Suppressor macrophage (primary cell): ENCODE measurements at places on chromosomes 3 and 15.
A peak's percentile ranks its signal among the peaks of the same experiment; 100 is the strongest.

GRCh38 chr15:91966194-91966552 lies 112.7 kb downstream of the SLCO3A1 start:
- DNase-seq = no peak

- peak; percentile 91 for DNase-seq
These were observed 2.3 kb downstream of the XYLB start for GRCh38 chr3:38348903-38349302.

GRCh38 chr3:41955192-41955591 lies 6.7 kb downstream of the ULK4 start:
- DNase-seq = no peak

DNA sequence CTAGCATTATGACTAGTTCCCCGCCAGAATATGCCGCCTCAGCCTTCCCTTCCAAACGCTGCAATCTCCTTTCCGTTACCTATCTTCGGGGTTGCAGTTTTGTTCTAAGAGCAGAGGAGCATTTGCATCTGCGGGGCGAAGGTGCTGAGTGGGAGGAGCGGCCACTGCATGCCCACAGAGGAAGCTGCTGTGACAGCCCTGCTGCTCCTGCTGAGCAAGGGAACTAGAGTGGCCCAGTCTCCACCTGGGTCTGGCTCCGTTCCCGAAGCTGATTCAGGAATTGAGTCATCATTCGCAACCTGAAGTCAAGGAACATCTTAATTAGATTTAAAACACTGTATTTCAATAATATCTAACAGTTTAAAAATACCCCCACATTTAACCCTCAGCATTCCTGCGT lies 98.2 kb upstream of the TJP1 start:
- no peak for DNase-seq

- peak; percentile 71 for DNase-seq
These were observed 24.7 kb upstream of the MCTP2 start for GRCh38 chr15:94206463-94207167.

- DNase-seq = no peak
These were observed 535 bp downstream of the C2CD4B start for GRCh38 chr15:62164396-62165103.

GRCh38 chr3:183306798-183307671 lies 54.0 kb downstream of the B3GNT5 start:
- DNase-seq = peak; percentile 93

DNA sequence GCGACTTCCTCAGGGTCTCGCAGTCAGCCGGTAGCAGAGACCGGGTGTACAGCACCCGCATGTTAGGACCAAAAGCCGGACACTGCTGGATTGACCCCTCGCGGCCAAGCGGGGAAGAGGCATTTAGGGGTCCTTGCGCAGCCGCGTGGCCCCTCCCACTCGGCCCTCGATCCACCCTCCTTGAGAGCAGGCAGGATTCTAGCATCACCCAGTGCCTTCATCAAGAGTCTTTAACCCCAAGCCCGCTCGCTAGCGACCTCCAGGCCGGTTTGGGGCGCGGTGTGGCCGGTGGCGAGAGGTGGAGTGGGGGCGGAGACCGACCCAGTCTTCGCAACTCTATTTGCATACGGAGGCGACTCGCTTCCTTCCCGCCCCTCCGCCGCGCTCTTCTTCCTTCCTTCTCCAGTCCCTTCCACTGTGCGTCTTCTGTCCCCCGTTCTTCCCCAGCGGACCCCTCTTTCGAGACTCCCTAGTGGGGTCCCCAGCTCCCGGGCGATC lies at the start of gene ST6GAL1:
Gene ST6GAL1 (plus strand): TSS at position 384 of the 498 bp plus-strand sequence. CDS start 112,178 bp downstream, outside the sequence.
- peak; percentile 57 for DNase-seq

DNA sequence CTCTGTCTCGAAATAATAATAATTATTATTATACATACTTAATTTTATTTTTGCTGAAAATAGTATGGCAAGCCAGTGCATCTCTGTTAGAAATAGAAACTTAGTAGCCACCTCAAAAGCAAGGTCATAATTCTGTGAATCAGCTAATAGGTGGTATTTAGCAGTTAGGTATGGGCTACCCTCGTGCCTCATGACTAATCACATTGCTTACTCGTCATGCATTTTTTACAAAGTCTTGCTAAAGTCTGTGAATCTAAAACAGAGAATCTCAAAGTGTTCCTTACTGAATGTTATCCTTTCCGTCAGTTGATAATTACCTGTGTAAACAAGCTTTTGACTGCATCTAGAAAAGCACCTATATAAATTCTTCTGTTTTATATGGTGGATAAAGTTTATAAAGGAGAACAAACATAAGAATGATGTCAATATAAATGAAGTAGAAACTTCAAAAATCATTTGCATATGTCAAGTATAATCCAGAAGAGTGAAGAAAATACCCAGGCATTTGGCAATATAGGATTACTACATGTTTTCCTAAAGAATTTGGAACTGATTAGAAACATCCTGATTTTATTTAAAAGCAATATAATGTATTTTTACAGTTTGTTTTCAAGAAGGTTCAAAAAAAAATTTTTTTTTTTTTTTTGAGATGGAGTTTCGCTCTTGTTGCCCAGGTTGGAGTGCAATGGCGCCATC lies 6.2 kb downstream of the PPARG start:
- no peak for DNase-seq

- peak; percentile 68 for DNase-seq
These were observed 129.0 kb downstream of the SERPINI1 start for GRCh38 chr3:167864552-167864874.

DNA sequence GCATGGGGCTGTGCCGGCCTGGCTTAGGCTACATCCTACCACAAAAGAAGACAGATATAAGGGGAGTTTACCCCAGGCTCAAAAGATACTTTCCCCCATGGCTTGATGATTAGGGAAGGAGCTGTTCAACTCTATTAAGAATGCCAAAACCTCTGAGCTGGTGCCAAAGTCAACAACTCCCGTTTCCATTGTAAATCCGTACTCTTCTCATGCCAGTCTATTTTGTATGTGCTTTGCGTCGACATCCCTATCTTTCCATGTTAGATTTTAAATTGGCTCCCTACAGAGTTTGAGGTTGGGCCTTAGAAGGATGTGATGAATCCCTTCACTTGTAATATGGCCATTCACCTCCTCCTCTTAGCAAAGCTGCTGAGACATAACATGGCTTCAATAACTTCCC lies 46.9 kb downstream of the RLBP1 start:
- no peak for DNase-seq

GRCh38 chr15:73756947-73757513 lies 3.9 kb upstream of the INSYN1 start:
- DNase-seq = no peak

GRCh38 chr3:8282541-8283165 lies 219.0 kb upstream of the LMCD1 start:
- DNase-seq = no peak

DNA sequence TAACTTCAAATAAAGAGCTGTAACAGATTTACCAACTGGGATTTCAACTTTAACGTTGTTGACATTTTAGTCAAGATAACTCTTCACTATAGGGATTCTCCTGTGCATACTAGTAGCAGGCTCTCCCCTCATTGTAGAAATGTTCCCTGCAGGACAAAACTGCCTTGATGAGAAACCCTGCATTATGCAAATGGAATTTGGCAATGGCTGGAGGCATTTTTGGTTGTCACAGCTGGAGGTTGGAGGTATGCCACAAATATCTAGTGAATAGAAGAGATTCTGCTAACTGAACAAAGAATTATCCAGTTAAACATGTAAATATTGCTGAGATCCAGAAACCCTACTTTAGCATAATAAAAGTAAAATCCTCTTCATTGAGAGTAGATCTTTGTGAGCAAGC lies 928.8 kb upstream of the ALCAM start:
- no peak for DNase-seq

- DNase-seq = no peak
These were observed 16.3 kb downstream of the PPP2R3A start for GRCh38 chr3:135981701-135982403.

DNA sequence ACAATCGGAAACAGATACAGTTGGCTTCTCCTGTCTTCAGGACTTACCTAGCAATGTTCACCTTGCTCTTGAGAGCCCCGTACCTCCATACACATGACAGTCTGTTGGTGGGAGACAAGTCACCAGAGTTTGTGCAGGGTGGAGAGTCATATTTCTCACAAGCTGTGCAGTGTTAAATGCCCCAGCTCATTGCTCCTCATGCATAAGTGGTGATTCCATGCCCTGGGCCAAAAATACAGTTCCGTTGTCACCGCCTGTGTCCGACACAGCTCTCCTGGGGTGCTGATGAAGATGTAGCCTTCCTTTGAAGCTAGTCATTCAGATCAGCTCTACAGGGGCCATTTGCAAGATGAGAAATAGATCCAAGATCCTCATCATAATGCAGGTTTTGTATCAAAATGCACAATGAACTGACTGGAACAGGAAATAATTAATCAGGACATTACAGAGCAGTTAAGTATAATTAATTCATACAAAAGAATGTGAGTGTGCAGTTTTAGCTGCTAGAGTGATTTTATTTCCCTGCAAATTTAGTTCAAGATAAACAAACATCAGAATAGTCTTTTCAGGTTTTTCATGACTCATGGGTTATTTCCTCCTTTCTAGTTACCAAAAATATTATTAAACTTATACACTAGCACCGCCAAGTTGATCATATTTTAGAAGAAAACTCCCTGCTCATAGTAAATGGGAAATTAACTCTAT lies 66.5 kb downstream of the CD47 start:
- DNase-seq = peak; percentile 18

GRCh38 chr15:92092289-92093105 lies 239.0 kb downstream of the SLCO3A1 start:
- peak; percentile 43 for DNase-seq

DNA sequence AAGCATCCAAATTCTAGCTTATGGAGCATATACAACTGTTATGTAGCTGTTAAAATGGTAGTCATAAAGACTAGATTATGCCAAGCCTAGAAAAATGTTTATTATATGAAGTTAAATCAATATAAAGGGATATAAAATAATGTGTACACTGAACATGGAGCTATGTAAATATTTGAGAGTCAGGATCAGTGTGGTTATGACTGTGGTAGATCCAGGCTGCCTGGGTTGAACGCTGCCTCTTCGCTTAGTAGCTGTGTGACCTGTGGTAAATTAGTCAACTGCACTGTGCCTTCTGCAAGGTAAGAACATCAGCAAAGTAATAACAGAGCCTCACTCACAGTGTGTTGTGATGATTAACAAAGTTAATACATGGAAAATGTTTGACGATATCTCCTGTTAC lies 212.2 kb downstream of the RBMS3 start:
- no peak for DNase-seq

DNA sequence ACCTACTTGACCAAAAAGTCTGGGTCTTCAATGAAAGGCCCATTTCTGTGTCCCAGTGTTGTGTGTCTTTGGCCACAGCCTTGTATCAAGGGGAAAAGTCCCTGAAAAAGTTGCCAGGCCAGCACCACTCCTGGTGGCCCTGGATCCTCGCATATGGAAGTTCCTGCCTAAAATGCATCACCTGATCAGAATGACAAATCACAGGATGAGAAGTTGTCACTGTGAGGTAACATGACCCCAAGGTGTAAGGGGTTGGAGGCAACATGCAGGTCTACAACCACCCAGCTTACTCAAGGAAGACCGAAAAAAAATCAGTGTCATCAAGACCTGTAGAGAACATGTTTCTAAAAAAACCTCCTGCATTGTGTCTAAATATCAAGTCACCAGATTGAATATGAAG lies 25.6 kb downstream of the PARP15 start:
- no peak for DNase-seq

GRCh38 chr3:104908761-104909160 lies 457.9 kb upstream of the ALCAM start:
- DNase-seq = no peak

DNA sequence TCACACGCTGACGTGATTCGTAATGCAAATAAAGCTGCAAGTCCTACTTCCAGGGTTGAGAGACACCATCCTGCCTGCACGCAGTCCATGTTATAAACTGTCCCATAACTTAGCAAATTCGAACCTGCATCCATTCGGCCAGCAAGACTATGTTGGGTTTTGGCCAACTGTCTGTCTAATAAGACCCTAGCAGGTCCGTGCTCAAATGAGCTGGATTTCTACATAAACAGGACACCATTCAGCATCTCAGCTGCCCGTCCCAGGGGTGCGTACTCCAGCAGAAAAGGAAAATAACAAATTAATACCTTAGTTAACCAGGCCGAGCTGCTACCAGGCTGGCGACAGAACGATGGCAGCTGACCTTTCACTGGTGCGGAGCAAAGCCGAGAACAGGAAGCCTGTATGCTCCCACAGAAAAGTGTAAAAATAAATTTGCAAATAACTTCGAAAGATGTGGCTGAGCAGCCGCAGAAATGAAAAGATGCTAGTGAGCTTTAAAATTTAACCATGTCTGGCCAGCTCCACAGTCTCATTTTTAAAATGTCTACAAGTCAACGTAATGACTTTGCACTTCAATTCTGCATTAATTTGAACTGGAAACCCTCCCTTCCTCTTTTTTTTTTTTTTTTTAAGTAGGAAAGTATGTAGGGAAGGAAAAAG lies 97.1 kb upstream of the SNRPA1 start:
- DNase-seq = peak; percentile 26
